ENCODE measurements at places on chromosomes 16 and 17.

- DNase-seq: no peak
Measured at GRCh38 chr17:4483012-4483840, 15.5 kb upstream of the SPNS2 start.

DNA sequence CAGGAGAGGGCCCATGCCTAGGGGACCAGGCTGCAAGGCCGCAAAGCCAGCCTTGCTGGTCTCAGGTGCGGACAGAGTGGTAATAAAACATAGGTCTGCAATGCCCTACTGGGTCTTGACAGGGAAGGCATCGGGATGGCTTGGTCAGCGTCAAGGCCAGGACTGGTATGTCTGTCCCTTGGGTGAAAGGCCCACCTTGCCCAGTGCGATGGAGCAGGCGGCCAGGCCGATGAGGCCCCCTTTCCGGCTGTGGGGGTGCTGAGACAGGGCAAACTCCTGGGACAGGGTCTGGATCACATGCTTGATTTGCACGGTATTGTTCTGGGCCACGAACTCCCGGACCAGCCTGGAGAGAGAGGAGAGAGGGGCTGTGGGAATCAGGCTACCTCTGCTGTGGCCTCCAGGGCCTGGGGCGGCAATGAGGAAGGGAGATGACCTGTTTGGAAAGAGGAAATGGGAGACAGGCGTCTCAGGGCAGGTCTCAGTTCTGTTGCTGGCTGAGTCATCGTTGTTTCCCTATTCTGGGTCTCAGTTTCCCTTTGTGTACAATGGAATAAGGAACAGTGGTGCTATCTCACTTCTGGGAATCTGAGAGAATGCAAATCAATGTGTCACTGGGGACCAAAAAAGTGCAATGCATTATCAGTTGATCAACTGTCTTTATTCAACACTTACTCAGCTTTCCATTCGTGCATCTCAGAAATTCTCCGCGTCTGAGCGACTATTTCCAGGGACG, 14.8 kb downstream of the VAC14 start:
- no peak for DNase-seq

- DNase-seq: no peak
Measured at GRCh38 chr16:78474762-78475161, 375.3 kb downstream of the WWOX start.

- no peak for DNase-seq
Measured at GRCh38 chr17:8758137-8758596, at the start of gene SPDYE4. TSS of gene SPDYE4 (minus strand) at chr17:8758546. CDS start at chr17:8758382, 164 bp downstream.

- no peak for DNase-seq
Measured at GRCh38 chr17:1374431-1375177, 25.4 kb downstream of the YWHAE start.

GRCh38 chr16:29779474-29779873, 1.4 kb downstream of the ZG16 start:
- DNase-seq: no peak

GRCh38 chr17:68628576-68628957, 27.4 kb upstream of the FAM20A start:
- no peak for DNase-seq

DNA sequence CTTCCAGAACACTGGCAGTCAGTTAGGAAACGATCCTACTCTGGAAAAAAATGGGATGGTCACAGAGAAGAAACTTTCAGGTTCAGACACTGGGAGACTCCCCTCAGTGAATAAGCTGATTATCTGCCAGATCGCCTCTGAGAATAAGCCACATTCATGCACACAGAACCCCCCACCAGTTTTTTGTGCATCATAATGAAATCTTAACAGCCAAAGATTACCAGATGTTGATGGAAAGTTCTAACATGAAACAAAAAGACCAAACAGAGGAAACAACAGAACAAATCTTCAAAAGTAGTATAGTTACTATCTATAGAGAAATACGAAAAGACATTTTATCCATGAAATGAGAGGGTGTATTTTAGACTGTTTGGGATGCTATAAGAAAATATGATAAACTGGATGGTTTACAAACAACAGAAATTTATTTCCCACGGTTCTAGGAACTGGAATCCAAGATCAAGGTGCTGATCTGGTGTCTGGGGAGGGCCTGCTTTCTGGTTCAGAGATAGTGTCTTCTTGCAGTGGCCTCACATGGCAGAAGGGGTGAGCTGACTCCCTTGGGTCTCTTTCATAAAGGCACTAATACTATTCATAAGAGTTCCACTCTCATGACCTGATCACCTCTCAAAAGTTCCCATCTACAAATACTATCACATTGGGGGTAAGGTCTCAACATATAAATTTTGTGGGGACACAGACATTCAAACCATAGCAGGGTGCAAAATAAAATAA, 8.0 kb upstream of the AMZ2 start:
- DNase-seq: no peak

GRCh38 chr17:66191593-66192377, at the start of gene CEP112:
TSS of gene CEP112 (minus strand) at chr17:66192133.
- peak; percentile 86 for DNase-seq

DNA sequence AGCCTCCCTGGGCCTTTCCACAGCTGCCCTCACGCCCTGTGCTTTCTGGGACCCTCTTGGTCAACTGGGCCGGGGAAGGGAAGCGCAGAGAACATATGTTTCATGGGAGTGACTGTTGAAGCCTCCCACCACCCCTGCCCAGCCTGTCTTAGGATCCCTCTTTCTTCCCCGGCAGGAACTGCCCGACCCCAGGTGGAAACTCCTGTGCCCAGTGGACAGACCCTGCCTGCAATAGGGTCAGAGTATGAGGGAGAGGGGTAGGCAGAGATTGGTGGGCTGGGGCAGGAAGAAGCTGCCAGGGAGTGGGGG, 10.5 kb downstream of the HEXIM2 start:
- DNase-seq: no peak

DNA sequence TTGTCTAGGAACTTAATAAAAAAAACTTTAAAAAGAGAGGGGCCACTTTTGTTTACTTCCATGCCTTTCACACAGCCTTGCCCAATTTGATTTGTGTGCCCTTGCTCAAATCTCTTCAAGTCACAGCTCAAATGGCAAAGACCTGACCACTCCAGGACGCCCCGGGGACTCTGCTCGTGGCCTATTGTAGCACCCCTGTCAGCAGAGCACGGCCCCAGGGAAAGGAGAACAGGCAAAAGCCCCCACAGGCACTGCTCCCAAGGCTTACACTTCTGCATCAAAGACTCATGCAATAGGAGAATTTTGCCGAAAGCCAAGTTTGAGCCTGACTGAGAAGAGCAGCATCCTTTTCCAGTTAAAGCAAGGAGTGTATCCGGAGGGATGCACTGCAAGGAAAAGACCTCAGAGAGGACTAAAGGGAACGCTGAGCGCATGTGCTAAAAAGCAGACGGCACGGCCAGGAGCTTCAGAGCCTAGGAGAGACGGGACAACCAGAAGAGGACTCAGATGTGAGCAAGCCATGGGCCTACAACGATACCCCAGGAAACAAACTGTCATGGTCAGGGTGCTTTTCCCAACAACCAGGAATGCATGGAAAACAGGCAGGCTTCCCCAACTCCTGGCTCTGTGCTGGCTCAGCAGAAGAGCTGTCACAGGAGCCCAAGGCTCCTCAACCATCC, 8.2 kb downstream of the CREBBP start:
- no peak for DNase-seq

DNA sequence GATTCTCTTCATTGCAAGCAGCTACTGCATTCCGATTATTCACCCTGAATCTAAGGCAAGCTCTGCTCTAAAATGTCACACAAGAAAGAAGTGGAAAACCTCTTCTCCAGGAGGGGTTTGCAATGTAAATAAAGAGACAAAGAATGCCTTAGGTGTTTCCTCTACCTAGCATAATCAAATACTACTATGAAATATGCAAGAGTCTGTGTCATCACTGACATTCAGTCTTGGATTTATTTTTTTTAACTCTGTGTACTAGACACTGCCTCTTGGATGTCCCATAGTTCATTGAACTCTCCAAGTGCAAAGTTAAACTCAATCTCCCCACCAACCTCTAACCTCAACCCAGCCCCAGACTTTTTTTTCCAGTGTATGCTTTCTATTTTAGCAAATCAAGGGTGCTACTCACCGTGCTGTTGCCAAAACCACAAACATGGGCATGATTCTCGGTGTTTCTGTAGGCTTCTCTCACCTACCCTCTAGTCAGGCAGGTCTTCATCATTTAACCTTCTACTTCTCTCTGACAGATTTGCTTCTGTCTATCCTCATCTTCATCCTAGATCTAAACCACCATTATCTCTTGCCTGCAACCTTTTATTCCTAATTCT, 329.1 kb downstream of the CDH13 start:
- no peak for DNase-seq

GRCh38 chr17:30093463-30094147, 23.0 kb upstream of the NSRP1 start:
- DNase-seq: peak; percentile 31

GRCh38 chr16:4684058-4684715, 9.2 kb upstream of the NUDT16L1 start:
- DNase-seq: no peak

GRCh38 chr16:11257131-11257938, 1.3 kb upstream of the SOCS1 start:
- DNase-seq: peak; percentile 63

DNA sequence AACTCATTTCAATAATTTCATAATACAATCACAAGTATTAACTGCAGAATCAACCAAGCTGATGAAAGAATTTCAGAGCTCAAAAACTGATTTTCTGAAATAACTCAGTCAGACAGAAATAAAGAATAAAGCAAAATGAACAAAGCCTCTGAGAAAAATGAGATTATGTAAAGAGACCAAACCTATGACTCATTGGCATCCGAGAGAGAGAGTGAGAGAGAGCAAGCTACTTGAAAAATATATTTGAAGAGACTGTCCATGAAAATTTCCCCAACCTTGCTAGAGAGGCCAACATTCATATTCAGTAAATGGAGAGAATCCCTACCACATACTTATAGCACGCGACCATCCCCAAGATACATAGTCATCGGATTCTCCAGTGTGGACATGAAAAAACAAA, 1376.4 kb downstream of the CDH11 start:
- no peak for DNase-seq

- DNase-seq: no peak
Measured at GRCh38 chr16:86150641-86151238, 251.8 kb downstream of the IRF8 start.

DNA sequence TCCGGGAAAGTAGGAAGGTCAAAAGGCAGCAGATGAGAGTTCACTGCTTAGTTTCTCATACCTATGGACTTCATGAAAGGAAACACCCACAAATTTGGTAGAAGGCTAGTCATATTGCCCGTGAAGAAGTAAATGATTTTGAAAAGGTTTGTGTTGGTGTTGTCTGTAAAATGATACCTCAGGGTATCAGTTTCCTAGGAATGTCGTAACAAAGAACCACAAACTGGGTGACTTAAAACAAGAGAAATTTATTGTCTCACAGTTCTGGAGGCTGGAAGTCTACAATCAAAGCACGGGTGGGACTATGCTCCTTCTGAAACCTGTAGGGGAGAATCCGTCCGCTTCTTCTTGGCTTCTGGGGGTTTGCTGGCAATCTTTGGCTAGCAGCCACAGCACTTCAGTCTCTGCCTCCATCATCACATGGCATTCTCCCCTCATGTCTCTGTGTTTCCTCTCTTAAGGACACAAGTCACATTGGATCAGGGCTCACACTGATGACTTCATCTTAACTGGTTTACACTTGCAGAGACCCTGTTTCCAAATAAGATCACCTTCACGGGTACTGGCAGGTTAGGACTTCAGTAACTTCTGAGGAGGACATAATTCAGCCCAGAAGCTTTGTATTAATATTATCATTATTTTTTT, 2.0 kb upstream of the NAE1 start:
- no peak for DNase-seq

DNA sequence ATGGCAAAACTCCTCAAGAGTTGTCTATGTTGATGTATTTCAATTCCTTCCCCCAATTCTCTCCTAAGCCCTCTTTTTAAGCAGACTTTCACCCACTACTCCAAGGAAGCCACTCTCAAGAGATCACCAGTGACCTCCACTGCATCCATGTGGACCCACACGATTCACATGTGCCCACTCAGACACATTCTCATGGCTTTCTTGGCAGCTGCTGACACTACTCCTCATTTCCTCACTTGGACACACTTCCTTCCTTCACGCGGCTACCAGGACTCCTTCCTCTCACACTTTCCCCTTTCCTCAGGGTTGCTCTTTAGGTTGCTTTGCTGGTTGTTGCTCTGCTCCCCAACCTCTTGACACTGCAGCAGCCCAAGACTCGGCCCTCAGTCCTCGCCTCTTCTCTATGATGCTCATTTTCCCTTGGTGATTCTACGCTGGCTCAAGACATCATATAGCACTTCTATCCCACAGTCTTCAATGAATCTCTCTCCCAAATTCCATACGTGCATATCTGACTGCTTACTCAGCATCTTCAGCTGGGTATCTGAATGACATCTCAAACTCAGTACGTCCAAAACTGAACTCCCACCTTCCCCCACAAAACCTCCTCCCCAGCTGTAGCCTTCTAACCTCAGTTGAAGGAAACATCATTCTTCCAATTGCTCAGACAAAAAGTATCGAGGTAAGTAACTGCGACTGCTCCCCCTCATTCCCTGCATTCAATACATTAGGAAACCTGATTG, 28.2 kb downstream of the HELZ start:
- no peak for DNase-seq

DNA sequence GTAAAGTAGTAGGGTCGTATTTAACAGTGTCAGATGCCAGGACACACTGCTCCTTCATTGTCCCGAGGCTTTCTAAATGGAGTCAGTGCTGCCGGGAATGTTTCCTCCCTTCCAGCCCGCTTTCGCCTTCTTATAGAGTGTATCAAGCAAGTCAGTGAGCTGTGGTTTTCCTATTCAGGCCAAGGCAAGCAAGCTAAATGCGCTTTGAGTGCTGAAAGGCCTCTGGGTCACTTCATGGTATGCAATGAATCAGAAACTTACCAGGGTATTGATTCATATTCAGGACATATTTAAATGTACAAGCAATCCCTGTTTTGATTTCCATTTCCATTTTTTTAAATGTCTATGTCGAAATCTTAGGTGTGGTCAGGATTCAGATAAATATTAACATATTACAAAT, 327.9 kb upstream of the SOX9 start:
- DNase-seq: no peak

- no peak for DNase-seq
Measured at GRCh38 chr16:1543085-1543896, 9.8 kb downstream of the TMEM204 start.

DNA sequence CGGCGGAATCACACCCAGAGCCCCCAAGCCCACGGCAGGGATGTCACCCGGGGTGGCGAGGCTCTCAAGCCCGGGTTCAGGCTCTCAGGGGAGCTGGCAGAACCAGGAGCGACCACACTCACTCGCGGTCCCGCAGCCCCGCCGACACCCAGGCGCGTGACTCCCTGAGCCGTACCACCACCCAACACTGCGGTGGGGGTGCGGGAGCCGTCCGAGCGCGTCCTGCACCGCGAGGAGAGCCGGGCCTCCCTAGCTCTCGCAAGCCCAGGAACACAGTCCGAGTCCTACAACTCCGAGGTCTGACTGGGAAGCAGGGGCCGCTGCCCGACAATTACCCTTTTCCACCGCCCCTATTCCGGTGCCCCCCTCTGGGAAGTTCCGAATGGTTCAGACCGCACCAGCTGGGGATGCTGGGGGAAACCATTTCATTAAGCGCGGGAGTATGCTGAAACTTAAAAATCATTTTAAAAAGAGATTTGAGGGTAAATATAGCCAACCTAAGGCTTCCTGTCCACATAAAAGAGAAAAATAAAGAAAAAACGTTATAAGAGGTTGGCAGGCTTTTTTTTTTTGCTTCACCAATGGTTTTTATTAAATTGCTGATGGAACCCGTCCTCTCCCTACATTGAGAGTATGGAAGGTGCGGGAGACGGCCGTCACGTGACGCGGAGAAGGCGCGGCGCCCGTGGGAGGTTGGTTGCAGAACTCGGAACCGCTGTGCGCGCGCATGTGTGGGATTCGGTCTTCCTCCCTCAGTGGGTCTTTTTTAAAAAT, at the start of gene FLCN:
Gene FLCN, minus strand, starts transcription at position 143 of the 774 bp plus-strand sequence. CDS start 9,031 bp downstream, outside the sequence.
- DNase-seq: peak; percentile 87

- DNase-seq: no peak
Measured at GRCh38 chr17:76147211-76148014, 6.4 kb upstream of the FOXJ1 start.
